ENCODE measurements at places on chromosomes 2 and 18. TPM values are rescaled to one million over a fixed set of nuclear protein-coding genes. Genes with fewer than 3 reads are reported as not detected.

The MXD1 gene
- 17.4 TPM for total RNA-seq

The SERPINB4 gene
- total RNA-seq = not detected

The LPIN1 gene
- total RNA-seq = 46.2 TPM

The SERPINB11 gene
- not detected for total RNA-seq

The CROCC2 gene
- not detected for total RNA-seq

The VIT gene
- not detected for total RNA-seq

The TAF4B gene
- total RNA-seq = 8.3 TPM

The RTP5 gene
- total RNA-seq = not detected

The HOXD12 gene
- not detected for total RNA-seq

The HYCC2 gene
- 45.6 TPM for total RNA-seq

The KCNG2 gene
- not detected for total RNA-seq

The OSR1 gene
- 1.4 TPM for total RNA-seq

The COQ10B gene
- total RNA-seq = 32.8 TPM

The SERPINB13 gene
- total RNA-seq = not detected

The SMARCAL1 gene
- total RNA-seq = 24.6 TPM

The DAPL1 gene
- total RNA-seq = not detected

Data from Calu3 (cell line).